ENCODE measurements at places on chromosomes 4 and X. TPM values are rescaled to one million over a fixed set of nuclear protein-coding genes. Genes with fewer than 3 reads are reported as not detected.

ACE2 gene
- total RNA-seq, result not detected

NAP1L2 gene
- total RNA-seq, result 3.1 TPM

NAT8L gene
- 0.17 TPM for total RNA-seq

MAGEB2 gene
- total RNA-seq, result not detected

TRIM75 gene
- not detected for total RNA-seq

SETD7 gene
- 60.5 TPM for total RNA-seq

SORCS2 gene
- 0.29 TPM for total RNA-seq

SRPX2 gene
- 37.7 TPM for total RNA-seq

TRPC5OS gene
- under 0.01 TPM for total RNA-seq

CCDC160 gene
- total RNA-seq, result 0.15 TPM

SH3D19 gene
- total RNA-seq, result 69.7 TPM

INTU gene
- 6.3 TPM for total RNA-seq

BTC gene
- total RNA-seq, result 1.2 TPM

JCHAIN gene
- total RNA-seq, result 5.8 TPM

RHOXF2B gene
- not detected for total RNA-seq

MAOB gene
- 7.7 TPM for total RNA-seq

KIAA1210 gene
- not detected for total RNA-seq

PAGE2 gene
- total RNA-seq, result not detected

NSG1 gene
- total RNA-seq, result 1.5 TPM

CXCL10 gene
- total RNA-seq, result 1.8 TPM

GABRG1 gene
- total RNA-seq, result not detected

TMPRSS11F gene
- total RNA-seq, result not detected

MAP3K15 gene
- under 0.01 TPM for total RNA-seq

HDX gene
- 5.1 TPM for total RNA-seq

SUPT20HL2 gene
- not detected for total RNA-seq

CRLF2 gene
- total RNA-seq, result not detected

TMPRSS11A gene
- total RNA-seq, result not detected

TSPAN7 gene
- not detected for total RNA-seq

PPEF1 gene
- total RNA-seq, result not detected

MID1 gene
- 27.9 TPM for total RNA-seq

UGT2B17 gene
- not detected for total RNA-seq

AKAP14 gene
- not detected for total RNA-seq

TCEAL7 gene
- 43.7 TPM for total RNA-seq

PDE5A gene
- 402 TPM for total RNA-seq

PDE6B gene
- not detected for total RNA-seq
